ENCODE measurements at places on chromosomes 5 and 9.

DNA sequence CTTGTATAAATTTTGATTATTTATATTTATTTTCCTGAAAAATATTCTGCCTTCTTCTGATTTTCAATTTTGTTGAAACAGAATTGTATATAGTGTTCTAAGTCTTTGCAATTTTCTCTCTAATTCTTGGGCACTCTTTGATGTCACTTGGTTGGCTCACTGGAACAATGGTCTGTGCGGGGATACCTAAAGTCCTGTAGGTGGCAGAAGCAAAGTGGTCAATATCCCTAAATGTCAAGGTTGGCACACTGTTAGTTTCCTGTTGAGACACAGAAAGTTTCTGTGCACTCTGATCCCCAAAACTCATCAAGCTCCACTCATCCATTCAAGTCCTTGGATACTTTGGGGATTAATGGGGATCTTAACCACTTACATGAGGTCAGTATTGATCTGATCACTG, 480.8 kb upstream of the CCNG1 start:
- no peak for DNase-seq

- no peak for DNase-seq
Measured at GRCh38 chr5:15013654-15014463, 142.3 kb upstream of the ANKH start.

GRCh38 chr5:109584986-109585599, 104.6 kb upstream of the MAN2A1 start:
- no peak for DNase-seq

DNA sequence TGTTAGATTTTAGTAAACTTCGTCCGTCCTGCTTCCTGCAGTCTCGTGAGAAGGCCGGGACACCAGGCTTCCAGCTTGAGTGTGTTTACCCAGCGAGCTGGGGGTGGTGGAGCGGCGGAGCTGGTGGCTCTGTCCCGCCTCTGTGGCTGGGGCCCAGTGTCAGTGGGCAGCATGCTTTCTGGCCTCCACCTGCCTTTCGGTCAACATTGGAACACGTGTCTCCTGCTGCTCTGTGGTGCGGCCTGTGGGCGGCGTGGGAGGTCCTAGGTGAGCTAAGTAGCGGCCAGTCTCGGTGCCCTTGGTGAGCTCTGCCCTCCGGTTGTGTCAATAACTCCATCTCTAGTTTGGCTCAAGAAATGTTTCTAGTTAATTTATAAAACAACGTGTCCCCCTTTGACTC, 125.9 kb downstream of the GADD45G start:
- no peak for DNase-seq

Data from right forelimb (tissue), 1 donor.